ENCODE measurements at places on chromosomes 7 and 10.

GRCh38 chr10:6473901-6474370 lies 106.1 kb downstream of the PRKCQ start:
- no peak for DNase-seq

DNA sequence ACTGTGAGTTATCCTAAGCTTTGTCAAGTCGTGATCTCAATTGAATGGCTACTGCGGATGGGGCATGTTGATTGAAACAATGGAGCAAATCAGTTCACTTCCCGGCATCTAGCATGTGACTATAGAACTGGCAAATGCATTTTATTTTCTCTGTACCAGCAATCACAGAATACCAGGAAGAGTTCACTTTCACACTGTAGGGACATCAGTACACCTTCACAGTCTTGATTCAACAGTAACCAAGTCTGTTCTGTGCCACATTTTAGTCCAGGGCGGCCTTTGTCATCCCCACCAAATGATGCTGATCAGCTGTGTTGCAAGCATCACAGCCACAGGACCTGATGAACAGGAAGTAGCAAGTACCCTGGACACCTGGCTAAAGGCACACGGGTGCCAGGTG lies 32.1 kb upstream of the JAKMIP3 start:
- no peak for DNase-seq

GRCh38 chr7:29461996-29462395 lies 101.6 kb upstream of the PRR15 start:
- DNase-seq, result no peak

GRCh38 chr10:42859256-42859655 lies 76.7 kb downstream of the BMS1 start:
- DNase-seq, result no peak

GRCh38 chr10:86598151-86598550 lies 56.2 kb upstream of the OPN4 start:
- no peak for DNase-seq

GRCh38 chr7:96266015-96266414 lies 55.9 kb downstream of the SLC25A13 start:
- no peak for DNase-seq

GRCh38 chr7:104363355-104363754 lies 35.0 kb downstream of the LHFPL3 start:
- DNase-seq, result no peak

GRCh38 chr7:2956526-2957368 lies 86.9 kb downstream of the CARD11 start:
- DNase-seq, result no peak

GRCh38 chr7:96671854-96672253 lies 37.8 kb downstream of the SEM1 start:
- no peak for DNase-seq

- DNase-seq, result no peak
These were observed 84.3 kb upstream of the ADRB1 start for GRCh38 chr10:113959383-113959760.

DNA sequence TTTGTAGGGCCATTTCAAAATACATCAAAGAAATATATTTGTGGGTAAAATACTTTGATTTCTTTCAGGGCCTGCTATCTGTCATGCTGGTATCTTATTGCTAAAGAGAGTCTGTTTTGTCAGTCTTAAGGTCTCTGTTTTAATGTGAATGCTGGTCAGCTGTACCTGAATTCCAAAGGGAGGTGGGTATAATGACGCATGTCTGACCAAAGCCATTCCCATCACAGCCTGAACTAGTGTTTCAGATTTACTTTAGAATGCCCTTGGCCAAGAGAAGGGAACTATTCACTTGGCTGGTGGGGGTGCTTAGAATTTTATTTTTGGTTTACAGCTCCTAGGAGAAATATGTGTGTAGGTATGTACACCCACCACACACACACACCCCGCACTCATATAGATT lies 30.6 kb upstream of the MYL10 start:
- DNase-seq, result no peak

DNA sequence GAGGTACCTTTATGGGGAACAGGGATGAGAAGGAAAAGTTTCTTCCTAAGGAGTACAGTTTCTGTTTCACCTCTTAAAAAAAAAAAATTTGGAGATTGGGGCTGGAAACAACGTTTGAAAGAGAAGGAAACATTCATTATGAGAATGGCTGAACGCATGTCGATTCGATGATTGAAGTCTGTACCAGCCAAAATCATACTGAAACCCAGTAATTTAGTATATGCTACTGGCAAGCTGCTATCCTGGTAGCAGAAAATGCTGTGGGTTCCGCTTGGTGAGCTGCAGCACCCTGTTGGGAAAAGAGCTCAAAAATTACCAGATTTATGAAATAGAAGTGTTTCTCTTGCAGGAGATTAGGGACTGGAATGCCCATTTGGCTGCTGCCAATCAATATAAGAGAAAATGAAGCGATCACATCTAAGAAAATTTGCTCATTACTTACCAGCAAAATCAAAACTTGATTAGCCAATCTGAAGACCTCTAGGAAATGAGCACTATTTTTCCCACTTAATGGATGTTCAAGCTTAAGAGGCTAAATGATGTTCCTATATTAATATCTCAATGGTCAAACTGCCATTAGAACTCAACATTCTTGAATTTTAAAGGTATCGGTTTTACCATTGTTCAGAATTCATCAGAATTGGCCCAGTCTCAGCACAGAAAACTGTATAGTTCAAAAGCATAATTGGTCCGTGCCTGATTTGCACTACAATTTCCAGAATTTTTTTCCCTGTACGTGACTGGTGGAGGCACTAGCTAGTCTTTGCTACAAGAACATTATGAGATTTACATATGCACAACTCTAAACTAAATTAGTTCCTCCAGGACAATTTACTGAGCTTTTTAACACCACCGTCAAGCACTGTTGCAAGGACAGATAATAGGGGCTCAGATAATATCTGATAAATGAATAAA lies 1.2 kb upstream of the ITGB1 start:
- no peak for DNase-seq

DNA sequence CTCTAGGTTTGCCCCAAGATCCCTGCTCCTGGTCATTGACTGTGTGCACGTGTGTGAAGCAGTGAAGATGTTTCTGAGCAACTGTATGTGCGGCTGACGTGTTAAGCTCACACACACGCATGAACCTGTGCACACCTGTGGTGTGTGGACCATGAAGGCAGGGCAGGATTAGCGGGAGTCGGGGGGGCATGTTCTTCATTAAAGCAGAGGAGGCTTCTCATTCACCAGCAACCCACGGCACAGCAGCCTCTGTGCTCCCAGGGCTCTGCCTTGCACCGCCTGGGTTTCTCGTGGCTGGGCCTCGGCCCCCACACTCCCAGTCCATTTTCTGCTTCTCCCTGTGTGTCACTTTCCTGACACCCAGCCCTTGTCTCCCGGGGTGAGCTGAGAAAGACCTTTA lies 824 bp upstream of the TACR2 start:
- DNase-seq, result no peak

- DNase-seq, result no peak
These were observed 150.0 kb downstream of the CAMK1D start for GRCh38 chr10:12499076-12499986.

GRCh38 chr10:114094795-114095194 lies 51.1 kb downstream of the ADRB1 start:
- DNase-seq, result no peak

DNA sequence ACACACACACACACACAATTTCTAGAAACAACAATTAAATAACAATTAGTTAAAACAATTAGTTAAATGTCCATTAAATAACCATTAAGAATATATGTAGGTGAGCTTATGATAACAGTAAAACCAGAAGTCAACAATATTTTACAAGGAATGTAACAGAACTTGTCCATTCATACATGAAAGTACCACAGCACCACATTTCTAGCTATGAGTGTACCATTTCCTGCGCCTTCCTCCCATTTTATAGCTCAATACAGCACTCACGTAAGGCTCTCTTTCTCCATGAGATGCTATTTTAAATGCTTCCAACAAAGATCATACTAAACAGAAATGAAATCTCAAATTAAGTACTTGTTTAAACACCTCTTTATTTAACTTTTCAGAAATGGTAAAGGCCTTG lies 367.3 kb upstream of the ZWINT start:
- DNase-seq, result no peak

GRCh38 chr10:79310200-79310865 lies 36.9 kb upstream of the PPIF start:
- DNase-seq, result no peak

GRCh38 chr7:124489082-124489819 lies 276.3 kb downstream of the GPR37 start:
- no peak for DNase-seq

DNA sequence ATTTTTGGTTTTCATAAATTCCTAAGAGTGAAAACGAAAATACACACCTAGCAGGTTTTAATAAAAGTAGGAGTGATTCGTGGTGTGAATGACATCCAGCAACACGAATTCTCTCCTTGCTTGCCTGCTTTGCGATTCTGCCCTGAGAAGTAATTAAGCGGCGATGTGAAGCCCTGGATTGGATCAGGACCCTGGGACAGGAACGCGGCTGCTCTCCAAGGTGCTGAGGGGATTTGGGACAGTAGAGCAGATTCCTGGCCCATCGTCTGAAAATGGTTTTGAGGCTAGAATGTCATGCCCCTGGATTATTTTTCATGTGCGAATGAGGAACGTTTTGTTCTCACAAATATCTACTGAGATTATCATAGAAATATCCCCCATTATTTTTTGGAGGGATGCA lies 7.8 kb downstream of the NPS start:
- no peak for DNase-seq

- no peak for DNase-seq
These were observed 771 bp upstream of the NUDCD3 start for GRCh38 chr7:44491229-44491628.

- no peak for DNase-seq
These were observed 26.0 kb downstream of the EGFR start for GRCh38 chr7:55044791-55045190.

GRCh38 chr7:90474284-90475210 lies 5.1 kb downstream of the PTTG1IP2 start:
- no peak for DNase-seq

- no peak for DNase-seq
These were observed 28.1 kb upstream of the ELN start for GRCh38 chr7:73999664-74000435.

GRCh38 chr10:130661419-130661818 lies 525.2 kb downstream of the GLRX3 start:
- no peak for DNase-seq

GRCh38 chr10:35216303-35216905 lies 89.8 kb downstream of the CREM start:
- no peak for DNase-seq

Measured in SK-N-DZ (cell line).